NCI-H2171 treated with DMSO at 0.1 percent for 48 hours (cell line): ENCODE measurements at places on chromosomes 1 and 21.

GRCh38 chr1:52601991-52602855 is at the start of gene GPX7:
GPX7 (plus strand) TSS chr1:52602371; CDS start chr1:52602410, 39 bp downstream.
- peak; percentile 45 for DNase-seq

DNA sequence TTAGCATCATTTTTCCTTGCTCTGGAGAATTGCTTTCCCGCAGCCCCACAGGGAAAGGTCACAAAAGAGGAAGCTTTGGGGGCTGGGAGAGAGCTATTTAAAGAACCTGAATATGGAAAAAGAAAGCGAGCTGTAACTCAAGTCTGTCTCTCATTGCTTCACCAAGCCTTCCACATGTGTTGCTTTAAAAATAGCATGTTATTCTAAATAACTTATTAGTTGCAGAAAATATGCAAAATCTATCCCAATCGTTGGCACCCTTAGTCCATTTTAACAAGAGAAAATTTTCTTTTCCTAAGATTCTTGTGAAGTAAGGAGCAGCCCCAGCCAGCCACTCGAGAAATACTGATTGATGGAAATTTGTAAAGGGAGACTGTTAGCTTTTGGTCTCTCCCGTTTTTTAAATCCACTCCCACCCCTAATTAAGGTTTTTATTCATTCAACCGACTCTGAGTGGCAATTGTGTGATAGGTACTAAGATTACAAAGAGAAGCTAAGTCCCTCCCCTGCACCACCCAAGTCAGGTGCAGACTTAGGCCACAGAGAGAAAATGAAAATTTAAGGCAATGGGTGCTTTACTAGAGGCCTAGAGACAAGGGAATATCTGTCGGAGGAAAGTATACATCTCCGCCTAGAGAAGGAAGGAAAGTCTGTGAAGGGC is 802 bp downstream of the CYP4X1 start:
- peak; percentile 2 for DNase-seq

- DNase-seq: no peak
These were observed 25.8 kb downstream of the COL18A1 start for GRCh38 chr21:45430521-45431501.

- no peak for DNase-seq
These were observed 118.3 kb downstream of the TGFB2 start for GRCh38 chr1:218463194-218464156.

DNA sequence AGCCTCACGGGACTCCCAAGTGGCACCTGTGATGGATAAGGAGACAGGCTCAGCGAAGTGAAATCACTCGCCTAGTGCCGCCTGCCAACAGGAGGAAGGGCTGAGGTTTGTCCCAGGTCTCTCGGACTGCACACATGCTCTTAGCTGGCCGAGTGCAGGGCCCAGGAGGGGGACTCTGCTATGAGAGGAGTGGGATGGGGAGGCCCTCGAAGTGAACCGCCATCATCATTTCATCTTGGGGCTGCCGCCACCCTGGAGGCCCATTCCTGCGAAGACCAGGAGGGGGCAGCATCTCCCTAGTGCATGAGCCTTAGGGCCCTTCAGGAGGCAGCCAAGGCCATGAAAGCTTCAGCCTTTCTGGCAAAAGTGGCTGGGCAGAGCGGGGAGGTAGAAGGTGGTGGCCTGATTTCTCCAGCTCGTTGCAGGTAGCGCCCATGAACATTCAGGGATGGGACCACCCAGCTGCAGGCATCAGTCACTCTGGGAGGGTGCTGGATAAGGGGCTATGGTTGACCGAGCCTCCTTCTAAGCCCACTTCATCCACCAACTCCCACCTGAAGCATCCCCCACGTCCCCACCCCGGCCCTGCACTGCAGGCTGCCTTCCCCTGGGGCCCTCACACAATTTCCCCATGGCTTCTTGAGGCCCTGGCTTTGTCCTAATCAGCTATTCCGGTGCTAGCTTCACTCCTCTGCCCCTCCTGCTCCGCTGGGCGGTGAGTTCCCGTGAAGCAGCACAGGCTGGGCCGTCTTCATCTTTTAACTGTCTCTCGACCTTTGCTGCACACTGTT is 17.2 kb upstream of the RASSF5 start:
- peak; percentile 48 for DNase-seq

- no peak for DNase-seq
These were observed 31.6 kb upstream of the RPTN start for GRCh38 chr1:152190589-152190988.
